Muscle of back (tissue), 13 donors: ENCODE measurements at places on chromosomes 2 and 18. TPM values are rescaled to one million over a fixed set of nuclear protein-coding genes. Genes with fewer than 3 reads are reported as not detected.

GALNT3 gene
- polyA plus RNA-seq: 3.7 TPM

RAB6C gene
- polyA plus RNA-seq: 0.33 TPM

TSPYL6 gene
- polyA plus RNA-seq: not detected

ZNF521 gene
- polyA plus RNA-seq: 45.5 TPM

ABHD3 gene
- polyA plus RNA-seq: 10.9 TPM

CSRNP3 gene
- 10.7 TPM for polyA plus RNA-seq

TIGD1 gene
- polyA plus RNA-seq: 6.4 TPM

CNDP1 gene
- 0.20 TPM for polyA plus RNA-seq

DLX2 gene
- polyA plus RNA-seq: not detected

ME2 gene
- polyA plus RNA-seq: 25.8 TPM

HAAO gene
- 25.2 TPM for polyA plus RNA-seq

CHN1 gene
- polyA plus RNA-seq: 11.3 TPM

SATB2 gene
- 3.3 TPM for polyA plus RNA-seq

M1AP gene
- 0.25 TPM for polyA plus RNA-seq

RAB17 gene
- 1.1 TPM for polyA plus RNA-seq

SALL3 gene
- not detected for polyA plus RNA-seq

HTR2B gene
- polyA plus RNA-seq: 0.16 TPM

BOLL gene
- 1.6 TPM for polyA plus RNA-seq

B3GNT7 gene
- polyA plus RNA-seq: 0.66 TPM

CXCR1 gene
- polyA plus RNA-seq: 0.18 TPM

GATA6 gene
- polyA plus RNA-seq: 1.4 TPM

C2orf15 gene
- 0.13 TPM for polyA plus RNA-seq

DSG2 gene
- 19.8 TPM for polyA plus RNA-seq

C2orf76 gene
- 10.6 TPM for polyA plus RNA-seq
